ENCODE measurements at places on chromosomes 3 and 15.

DNA sequence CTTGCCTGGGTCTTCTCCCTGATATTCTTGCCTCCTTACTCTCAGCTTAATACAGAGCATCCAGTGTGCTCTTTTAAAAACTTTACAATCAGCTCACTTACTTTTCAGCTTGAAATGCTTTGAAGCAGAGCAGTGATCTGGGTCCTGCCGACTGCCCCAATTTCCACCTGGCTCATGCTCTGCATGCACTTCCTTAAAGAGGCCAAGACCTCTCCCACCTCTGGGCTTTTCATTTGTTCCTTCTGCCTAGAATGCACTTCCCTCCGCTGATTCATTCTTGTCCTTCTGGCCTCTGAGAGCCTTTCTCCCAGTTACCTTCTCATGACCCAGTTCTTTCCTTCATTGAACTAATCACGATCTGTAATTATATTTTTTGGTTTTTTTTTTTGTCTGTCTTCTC lies 1.9 kb upstream of the CCNDBP1 start:
- no peak for DNase-seq

DNA sequence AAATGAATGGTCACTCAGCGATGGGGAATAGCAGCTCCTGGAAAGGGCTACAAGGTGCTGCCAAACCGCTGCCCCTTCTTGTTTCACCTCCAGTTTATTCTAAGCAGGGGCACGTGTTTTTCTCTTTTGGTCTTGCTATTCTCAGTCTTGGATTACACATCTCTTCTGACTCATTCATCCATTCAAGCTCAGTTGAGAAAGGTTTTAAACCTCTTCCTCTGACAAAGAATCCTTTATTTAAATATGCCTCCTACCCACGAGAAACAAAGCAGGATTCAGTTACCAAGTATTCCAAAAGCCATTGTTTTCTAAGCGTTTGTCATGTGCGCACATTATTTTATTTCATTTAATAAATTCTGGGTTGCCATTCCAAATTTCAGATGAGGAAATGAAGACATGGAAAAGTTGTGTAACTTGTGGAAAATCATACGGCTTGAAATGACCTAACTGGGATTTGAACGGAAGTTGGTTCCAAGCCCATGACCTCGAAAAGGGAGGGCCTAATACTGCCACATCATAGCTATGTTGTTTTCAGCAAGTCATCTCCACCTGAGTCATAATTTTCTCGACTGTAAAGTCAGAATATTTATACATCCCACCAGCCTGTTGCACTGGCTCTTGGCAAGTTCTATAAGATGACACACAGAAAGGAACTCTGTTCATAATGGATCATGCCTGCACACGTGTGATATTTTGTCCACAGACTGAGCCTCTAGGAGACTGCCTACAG lies 292.0 kb upstream of the SLCO3A1 start:
- DNase-seq, result no peak

DNA sequence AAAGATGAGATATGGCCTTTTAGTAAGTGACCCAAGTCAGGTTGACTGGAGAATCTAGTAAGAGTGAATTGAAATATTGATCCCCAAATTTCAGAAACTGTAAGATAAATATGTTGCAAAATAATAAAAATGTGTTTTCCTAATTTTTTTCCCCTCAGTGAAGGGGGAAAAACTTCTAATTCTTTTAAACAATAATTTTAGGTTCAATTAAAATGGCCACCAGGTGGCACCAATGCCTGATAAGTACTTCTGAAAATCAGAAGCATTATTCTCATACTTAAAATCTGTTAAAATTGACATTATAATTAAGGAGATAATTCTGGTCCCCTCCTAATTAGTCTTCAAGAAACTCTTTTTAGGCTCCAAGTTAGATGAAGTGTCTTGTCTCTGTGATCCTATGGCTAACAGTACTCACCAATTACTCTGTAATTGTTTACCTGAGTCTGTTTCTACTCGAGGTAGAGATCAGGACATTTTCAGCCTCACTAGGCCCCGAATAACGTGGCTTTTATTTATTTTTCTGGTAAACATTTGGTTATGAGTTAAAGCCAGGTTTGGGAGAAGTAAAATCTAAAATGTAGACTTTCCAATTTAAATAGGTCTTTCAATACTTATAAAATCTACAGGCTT lies 52.6 kb downstream of the NMD3 start:
- DNase-seq, result no peak

GRCh38 chr15:67218428-67218827 lies 36.0 kb downstream of the AAGAB start:
- no peak for DNase-seq

DNA sequence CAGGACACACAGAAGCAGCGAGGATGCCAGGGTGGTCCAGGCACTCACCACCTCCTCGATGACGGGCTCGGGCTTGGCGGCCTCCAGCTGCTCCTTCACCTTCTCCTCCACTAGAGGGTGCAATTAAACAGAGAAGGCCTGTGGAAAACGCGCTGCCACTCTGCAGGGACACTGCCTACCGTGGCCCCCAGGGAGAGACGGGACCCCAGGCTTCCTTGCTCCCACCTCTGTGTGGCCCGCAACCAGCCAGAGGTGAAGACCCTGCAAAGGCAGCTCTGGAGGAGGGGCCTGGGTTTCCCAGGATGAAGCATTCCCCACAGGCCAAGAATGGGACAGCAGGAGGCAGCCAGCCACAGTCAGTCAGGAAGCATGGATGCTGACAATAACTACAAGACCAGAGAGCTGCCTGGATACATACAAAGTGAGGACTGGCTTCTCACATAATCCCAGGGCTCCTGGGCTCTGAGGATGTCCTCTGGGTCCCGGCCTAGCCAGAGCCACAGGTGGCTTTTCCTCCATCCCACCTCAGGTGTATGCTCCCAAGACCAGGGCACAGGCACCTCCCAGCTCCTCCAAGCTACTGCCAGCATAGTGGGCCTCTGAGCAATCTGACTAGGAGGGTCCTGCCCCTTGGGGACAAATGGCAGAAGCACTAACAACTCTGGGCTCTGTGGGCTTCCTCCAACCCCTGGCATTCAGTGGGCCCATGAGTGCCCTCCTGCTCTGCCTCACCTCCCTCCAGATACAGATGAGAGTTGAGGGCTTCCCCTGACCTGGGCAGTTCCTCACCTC lies 46.2 kb downstream of the PTH1R start:
- DNase-seq, result no peak

DNA sequence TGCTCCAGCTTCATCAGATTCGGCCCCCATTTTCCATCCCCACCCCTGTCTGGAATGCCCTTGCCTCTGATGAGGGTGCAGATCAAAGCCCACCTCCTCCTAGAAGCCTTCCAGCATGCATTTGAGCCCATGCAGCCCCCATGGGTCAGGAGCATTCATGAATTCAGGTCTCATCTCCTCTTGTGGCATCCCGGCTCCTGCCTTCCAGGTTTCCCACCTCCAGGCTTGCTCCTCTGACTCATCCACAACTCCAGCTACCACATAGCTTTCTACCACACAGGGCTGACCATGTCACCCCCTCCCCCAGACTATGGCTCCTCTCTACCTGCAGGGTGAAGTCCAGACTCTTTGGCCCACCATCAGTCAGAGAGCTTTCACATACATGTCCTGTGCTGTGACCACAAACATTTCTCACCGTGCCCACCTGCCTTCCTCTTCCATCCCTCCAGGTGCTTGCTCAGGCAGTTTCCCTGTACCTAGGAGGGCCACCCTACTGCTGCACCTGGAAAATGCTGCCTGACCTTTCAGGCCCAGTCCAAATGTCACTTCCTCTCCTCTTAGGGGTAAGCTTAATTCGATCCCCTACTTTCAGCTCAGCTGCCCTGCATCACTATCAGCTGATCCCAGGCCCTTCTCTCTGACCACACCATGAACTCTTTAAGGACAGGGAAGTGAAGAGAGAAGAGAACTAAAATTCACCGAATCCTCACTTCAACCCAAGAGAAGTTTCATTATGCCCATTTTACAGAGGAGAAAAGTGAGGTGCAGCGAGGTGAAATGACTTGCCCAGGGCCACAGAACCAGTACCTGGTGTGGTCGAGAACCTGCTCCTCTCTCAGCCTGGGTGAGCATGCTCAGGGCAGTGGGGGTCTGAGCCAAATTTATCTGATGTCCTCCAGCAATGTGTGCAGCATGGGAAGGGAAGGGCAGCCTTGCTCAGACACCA lies 13.7 kb upstream of the FGD5 start:
- DNase-seq, result no peak

DNA sequence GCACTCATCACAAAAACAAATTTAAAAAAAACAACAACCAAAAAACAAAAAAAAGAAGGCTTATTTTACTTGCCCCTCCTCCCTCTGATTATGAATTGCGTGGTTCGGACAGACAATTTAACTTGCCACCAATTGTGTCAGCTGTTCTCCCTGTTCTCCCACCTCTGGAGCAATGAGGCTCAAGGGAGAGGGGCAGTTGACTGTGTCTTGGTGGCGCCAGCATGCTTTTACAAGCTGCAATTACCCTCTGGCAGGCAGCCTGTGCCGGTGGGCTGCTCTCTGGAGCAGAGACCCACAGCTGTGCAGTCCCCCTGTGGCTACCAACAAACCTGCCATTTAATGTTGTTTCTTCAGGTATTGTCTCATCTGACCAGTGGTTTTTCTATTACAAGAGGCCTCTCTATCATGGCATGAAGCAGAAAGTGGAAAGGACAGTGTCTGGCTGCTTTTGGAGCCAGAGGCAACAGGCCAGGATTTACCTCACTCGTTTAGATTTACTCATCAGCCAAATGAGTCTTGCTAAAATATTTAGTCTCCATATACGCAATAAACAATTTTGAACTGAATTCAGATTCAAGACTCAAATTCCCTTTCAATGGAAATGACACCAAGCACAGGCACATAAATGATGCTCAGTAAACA lies 192.0 kb upstream of the TPRG1 start:
- no peak for DNase-seq

GRCh38 chr15:77091097-77091496 lies 20.2 kb upstream of the TSPAN3 start:
- no peak for DNase-seq

GRCh38 chr3:121665488-121665887 lies 4.8 kb upstream of the HCLS1 start:
- no peak for DNase-seq

DNA sequence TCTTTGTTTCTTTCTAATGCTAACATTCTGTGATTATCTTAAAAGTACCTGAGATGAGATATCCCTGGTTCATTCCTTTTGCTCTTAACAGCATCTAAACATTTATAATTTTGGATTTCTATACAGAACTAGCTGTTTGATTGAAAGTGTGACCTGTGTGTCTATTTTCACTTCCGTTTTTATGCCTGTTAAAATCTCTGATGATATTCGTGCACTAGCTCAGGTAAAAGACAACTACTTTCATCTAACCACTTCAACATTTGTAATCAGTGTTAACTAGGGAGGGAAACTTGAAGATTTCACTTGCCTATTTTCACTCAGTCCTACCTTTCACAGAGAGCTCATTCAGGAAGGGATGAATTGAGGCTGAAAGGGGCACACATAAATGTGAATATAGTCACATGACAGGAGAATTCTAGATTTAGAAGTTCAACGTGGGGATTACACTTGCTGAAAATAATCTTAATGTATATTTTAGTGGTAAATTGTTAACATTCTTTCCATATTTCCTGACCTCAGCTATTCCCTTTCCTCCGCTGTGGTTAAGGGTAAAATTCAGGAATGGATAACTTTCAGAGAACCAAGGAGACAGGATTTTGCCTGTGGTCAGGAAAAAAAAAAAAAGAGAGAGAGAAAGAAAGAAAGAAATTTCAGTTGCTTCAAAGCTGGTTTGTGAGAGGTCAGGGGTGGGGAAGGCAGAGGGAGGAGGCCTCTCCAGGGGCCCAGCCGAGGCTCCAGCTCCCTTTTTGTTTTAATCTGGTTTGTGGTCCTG lies 159.8 kb upstream of the TSC22D2 start:
- DNase-seq, result no peak

DNA sequence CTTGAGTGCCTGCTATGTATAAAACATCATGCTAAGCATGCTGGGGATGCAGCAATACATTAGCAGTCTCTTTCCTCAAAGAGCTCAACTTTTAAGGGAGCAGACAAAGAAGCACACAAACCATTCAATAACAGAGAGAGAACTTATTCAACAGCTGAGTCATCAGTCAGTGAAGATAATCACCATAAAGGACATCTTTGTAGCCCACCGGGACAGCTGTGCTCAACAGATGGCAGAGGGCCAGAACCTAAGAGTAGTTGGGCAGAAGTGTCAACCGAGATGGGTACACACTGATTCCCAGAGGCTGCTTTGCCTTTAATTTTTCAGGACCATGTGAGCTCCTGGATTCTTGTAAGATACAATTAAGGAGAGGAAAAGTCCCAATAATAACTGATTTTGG lies 4.2 kb upstream of the RAB8B start:
- no peak for DNase-seq

GRCh38 chr3:98518816-98519215 lies 3.9 kb downstream of the CLDND1 start:
- DNase-seq, result no peak

- no peak for DNase-seq
These were observed 59.8 kb upstream of the NR2F2 start for GRCh38 chr15:96270581-96271172.

DNA sequence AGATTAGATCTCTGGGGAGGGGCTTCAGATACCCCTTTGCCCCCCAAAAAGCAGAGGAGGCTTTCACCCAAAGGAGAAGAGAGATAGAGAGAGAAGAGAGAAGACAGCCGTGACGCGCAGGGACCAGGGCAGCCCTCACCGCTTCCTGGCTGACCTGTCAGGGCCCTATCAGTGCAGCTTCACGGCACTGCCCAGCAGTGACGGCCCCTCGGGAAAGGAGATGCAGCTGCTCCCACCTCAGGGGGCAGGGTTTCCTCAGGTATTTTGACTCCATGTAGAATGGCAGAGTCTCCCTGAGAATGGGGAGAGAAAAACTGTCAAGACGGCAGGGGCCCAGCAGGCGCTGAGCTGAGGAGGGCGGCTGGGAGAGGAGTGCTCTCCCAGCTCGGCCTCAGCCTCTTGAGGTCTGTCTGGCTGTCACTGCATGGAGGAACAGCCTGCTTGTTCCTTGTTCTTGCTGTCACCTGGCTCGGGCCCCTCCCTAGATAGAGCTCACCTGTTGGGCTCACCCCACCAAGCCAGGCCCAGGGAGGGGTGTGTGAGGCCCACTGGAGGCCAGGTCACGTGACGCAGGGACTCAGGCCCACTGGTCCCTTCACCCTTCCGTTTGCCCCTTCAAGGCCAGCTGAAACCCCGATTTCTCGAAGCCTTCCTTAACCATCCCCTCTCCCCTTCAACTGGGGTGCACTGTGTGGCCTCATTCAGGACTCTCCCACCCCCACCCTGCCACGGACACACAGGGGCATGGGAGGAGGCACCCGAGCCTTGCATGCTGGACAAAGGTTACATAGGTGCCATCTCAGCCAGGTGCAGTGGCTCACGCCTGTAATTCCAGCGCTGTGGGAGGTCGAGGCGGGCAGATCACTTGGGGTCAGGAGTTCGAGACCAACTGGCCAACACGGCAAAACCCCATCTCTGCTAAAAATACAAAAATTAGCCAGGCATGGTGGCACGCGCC lies 28.2 kb downstream of the LOXL1 start:
- DNase-seq, result no peak

- no peak for DNase-seq
These were observed 57.9 kb downstream of the RASA2 start for GRCh38 chr3:141544697-141545096.

- DNase-seq, result no peak
These were observed 66.2 kb downstream of the RASA2 start for GRCh38 chr3:141553055-141553454.

- DNase-seq, result no peak
These were observed 63.3 kb downstream of the ULK4 start for GRCh38 chr3:41898631-41899030.

All from activated CD8-positive, alpha-beta memory T cell treated with anti-CD3 and anti-CD28 coated beads for 1 hour (primary cell).